ENCODE measurements at places on chromosomes 11 and 22.

GRCh38 chr11:3006505-3007260 lies 14.6 kb upstream of the NAP1L4 start:
- peak; percentile 81 for DNase-seq

DNA sequence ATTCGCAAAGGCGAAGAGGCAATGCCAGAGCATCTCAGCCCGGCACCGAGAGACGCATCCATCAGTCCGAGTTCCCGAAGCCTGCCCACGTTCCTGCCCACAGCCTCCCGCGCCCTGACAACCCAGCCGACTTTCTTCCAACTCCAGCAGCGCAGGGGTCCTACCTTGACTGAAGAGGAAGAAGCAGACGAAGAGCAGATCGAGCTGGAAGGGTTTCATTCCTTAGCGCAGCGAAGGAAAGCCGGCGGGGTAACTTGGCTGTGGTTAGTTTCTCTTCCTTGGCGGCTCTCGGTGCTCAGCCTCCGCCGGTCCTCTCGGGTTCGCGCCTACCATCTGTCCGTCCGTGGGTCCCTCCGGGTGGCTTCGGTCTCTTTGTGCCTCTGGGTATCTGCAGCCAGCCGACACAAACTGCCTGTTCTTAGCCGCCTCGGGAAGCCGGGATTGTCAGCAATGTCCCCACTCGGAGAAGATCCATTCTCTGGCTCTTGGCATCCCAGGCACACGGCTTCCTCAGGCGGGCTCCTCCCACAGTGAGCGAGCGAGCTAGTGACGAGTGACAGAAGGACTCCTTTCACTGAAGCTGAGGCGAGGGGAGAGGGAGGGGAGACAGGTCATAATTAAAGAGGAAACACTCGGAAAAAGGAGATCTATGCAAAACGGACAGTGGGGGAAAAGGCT lies at the start of gene KIRREL3:
TSS of gene KIRREL3 (minus strand) at position 480 of the 678 bp plus-strand sequence.
- DNase-seq: peak; percentile 84

DNA sequence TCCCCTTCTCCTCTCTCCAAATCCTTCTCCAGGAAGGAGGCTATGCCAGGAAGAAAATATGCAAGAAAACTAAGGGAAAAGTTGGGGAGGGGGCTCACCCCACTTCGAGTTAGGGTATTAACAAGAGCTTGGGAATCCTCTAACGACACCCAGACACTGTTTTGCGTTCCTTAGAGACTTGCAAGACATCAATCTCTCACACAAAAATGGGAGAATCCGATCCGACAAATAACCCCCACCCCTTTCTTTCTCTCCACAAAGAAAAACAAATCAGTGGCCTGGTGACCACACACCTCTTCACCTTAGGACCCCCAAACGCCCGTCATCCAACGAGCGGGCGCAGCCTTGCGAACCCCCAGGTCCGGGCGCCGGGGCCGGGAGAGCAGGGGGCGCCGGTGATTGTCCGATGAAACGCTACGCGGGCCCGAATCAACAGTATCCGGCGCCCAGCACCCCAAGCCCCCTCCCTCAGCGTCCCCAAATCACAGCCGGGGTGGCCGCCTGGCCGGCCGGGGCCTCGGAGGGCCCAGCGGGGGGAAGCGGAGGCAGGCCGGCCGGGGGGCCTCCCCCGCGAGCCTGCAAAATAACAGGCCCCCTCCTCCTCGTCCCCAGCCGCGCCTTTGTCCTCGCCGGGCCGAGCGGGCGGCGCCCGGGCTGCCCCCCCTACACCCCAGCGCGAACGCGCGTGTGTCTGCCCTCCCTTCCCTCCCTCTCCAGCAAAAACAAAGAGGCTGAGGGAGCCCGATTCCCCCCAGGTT lies 690 bp downstream of the CSNK1E start:
- peak; percentile 86 for DNase-seq

- DNase-seq: no peak
Measured at GRCh38 chr22:19518635-19519034, 5.6 kb downstream of the CLDN5 start.

- no peak for DNase-seq
Measured at GRCh38 chr22:47322854-47323253, 560.4 kb downstream of the TBC1D22A start.

DNA sequence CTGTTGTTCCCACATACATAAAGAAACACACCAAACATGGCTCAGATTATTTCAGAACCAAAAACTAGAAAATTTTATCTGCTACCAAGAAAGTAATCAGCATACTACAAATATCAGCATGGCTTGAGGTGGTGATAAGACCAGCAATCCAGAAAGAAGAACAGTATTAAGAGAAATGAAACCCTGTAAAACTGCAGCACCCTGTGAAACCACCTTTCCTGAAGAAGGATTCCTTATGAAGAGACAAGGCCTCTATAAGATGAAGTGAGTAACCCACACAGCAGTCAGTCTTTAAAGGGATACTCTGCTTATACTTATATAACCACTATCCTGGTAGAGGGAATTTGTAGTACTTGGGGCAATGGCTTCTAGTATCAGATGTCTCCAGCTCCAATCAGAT lies 49.9 kb downstream of the RSF1 start:
- no peak for DNase-seq

DNA sequence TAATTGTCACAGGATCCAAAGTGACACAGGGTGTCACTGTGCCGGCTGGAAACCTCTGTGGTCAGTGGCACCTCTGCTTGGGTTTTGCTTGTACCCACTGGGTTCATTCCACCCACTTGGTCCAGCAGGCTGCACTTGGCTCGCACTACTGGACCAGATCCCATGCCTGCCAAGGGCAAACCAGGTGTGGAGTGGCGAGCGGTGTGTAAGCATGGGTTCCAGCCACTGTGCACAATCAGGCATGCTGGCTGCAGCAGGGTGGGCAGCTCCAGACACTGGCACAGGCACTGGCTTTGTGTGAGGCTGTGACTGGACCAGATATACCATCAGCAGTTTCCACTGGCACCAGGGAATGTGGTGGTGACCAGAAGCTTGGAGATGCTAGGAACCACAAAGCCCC lies 261.4 kb downstream of the KCNA4 start:
- no peak for DNase-seq

GRCh38 chr22:40383905-40384304 lies 13.5 kb downstream of the SGSM3 start:
- DNase-seq: no peak

DNA sequence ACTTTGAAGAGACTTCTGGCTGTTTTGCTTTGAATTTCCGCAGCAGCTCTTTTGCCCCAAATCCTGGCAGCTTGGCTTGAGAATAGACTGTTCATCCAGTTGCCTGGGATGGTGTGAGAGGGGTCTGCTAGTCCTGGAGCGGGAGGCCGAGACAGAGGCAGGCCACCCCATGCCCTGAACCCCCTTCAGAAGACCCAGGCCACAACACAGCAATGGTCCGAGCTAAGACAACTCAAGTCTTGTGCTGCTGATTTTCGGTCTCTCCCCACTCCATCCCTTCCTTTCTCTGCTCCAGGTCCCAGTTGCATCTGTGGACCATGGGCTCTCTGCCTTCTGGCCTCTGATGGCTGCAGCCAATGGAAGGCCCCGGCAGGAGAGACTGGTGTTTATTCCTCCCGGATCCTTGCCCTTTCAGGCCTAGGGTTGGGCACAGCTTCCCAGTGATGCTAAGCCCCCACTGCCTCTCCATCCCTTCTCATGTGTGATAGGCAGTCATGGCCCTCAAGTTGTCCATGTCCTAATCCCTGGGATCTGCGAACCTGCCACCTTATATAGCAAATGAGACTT lies 31.9 kb upstream of the TP53I11 start:
- no peak for DNase-seq

DNA sequence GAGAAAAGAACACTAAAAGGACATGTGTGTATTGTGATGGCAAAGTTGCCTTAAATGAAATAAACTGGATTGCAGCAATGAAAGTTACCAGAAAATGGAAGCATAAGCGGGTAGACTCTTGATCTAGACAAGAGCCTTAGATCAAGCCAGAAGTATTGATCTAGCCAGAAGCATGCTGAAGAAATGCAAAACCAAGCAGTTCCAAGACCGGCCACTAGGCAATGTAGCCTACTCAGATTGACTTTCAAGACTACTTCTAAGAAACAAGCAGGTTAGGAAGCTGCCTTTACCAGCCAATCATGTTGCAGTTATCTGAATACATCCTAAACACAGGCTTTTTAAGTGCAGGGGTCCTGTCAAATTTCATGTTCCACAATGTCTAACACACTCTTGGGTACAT lies 54.6 kb downstream of the KCNA4 start:
- no peak for DNase-seq

- DNase-seq: no peak
Measured at GRCh38 chr11:116115801-116116200, 611.6 kb upstream of the CADM1 start.

DNA sequence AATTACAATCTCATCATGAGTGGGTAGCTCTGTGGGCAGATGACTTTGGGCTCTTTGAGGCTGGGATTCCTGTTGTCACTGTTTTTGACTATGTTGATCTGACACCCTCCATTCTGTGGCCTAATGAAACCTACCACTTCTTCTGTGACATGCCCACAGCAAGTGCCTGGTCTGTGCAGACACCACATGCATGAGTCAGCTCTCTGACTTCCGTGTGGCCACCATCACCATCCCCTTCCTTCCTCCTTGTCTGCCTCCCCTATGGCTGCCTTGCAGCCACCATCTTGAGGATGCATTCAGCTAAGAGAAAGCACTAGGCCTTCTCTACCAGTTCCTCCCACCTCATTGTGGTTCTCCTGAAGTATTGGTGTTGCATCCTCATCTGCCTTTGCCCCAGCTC lies 15.3 kb upstream of the OR10V1 start:
- no peak for DNase-seq

Data from head of caudate nucleus (tissue), 42 donors.